ENCODE measurements at places on chromosomes 4 and X.

- no peak for DNase-seq
Measured at GRCh38 chr4:115501656-115502055, 388.2 kb upstream of the NDST4 start.

DNA sequence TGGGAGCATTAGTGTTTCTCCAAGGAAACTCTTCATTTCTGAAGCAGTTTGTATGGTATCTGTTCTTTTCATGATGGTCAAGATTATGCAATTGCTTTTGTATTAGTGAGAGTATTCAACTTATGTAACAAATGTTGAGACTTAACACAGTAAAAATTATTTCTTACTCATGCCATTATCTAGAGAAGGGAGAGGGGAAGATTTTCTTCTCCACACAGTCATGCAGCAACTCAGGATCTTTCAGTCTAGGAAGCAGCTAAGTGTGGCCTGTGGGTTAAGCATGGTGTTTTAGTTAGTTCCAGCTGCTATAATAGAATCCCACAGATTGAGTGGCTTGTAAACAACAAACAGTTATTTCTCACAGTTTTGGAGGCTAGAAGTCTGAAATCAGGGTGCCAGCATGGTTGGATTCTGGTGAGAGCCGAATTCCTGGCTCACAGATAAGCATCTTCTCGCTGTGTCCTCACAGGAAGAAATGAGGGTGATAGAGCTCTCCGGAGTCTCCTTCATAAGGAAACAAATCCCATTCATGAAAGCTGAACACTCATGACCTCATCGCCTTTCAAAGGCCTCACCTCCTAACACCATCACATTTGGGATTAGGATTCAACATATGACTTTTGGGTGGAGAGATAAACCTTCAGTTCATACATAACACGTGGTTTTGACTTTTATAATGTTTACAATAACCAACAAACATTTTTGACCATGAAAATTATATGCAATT is 101.2 kb downstream of the FRMPD4 start:
- DNase-seq, result no peak

DNA sequence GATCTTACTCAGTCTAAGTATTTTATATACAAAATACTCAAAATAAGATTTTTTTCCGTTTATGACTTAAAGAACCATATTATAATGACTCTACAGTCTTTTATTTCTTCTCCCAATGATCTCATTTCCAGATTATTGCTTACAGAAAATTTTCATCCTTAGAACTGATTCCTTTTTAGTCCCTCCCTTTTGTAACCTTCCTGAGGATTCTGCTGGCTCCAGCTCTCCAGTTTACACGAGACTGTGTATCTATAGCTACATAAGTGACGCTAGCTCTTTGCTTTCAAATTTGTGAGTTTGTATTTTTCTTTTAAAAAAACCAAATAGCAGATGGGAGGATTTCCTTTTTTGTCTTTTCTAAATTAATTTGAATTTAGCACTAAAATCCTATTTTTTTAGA is 24.0 kb downstream of the FHDC1 start:
- DNase-seq, result no peak

GRCh38 chr4:27149541-27150212 is 289.0 kb downstream of the STIM2 start:
- DNase-seq, result no peak

GRCh38 chr4:175953960-175954521 is 111.6 kb upstream of the WDR17 start:
- DNase-seq, result no peak

DNA sequence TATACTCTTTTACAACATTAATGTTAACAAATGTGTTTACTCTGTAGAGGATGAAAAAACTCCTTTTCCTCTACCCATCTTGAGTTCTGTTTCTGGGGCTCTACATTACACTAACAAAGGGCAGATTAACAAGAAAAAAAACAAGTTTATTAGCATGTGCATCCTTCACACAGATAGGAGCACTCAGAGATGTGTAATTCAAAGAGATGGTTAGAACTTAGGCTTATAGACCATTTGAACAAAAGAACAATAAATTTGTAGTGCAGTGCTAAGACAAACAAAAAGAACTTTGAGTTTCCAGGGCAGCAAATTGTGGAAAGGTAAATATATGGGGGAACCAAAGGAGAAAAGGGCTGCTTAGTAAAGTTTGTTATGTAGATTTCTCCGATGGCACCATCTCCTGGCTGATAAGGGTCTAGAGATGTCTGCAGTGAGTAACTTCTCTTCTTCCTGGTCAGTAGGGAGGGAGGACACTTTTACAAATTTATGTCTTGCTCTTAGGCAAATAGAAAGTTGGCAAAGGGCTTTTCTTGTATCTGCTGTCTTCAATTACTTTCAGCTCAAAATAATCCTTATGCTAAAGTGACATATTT is 1249.9 kb upstream of the TENM3 start:
- no peak for DNase-seq

DNA sequence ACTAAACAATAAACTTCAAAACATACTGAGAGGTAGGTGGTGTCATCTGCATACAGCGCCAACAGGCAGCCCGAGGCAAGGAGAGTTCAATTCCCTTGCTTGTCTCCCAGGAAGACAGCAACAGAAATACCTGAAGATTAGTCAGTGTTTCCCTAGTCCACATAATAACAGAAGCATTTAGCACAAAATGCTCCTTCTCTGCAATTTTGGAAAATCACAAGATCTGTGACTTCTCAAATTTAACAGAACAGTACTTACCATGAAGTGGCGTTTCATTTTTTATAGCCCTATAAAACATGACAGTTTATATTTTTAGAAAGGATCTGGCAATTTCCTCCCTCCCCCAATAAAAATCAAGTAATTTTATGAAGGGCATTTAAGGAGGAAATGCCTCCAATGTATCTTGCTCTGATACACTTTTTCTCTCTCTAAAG is 67.1 kb upstream of the MYOZ2 start:
- DNase-seq, result no peak

DNA sequence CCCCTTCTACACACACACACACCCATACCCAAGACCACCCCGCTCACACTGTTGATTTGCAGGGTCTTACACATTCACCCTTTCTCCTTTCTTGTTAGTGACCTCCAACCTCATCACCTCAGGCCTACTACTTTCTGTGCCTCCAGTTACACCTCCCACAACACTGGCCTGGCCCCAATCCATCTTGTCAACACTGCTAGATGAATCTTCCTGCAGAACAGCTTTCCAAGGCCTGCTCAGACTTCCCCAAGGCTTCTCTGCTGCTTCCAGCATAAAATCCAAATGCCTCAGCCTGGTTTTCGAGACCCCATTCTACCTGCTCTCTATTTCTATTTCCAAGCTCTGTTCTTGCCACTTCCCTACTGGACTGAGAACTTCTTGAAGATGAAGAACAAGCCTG is 79.9 kb downstream of the NHSL2 start:
- no peak for DNase-seq

GRCh38 chr4:93843772-93844171 is 15.2 kb downstream of the ATOH1 start:
- no peak for DNase-seq

Data from stimulated activated CD8-positive, alpha-beta memory T cell treated with anti-CD3 and anti-CD28 coated beads, Interleukin-4, amount 100 ng/mL, for 4 hours (primary cell).